Natural killer cell (primary cell): ENCODE measurements at places on chromosomes 5 and 9. TPM values are rescaled to one million over a fixed set of nuclear protein-coding genes. Genes with fewer than 3 reads are reported as not detected.

The ASTN2 gene
- 3.5 TPM for total RNA-seq

The ADAMTS2 gene
- total RNA-seq = 0.28 TPM

The SLC23A1 gene
- not detected for total RNA-seq

The ARHGEF37 gene
- total RNA-seq = not detected

DNA sequence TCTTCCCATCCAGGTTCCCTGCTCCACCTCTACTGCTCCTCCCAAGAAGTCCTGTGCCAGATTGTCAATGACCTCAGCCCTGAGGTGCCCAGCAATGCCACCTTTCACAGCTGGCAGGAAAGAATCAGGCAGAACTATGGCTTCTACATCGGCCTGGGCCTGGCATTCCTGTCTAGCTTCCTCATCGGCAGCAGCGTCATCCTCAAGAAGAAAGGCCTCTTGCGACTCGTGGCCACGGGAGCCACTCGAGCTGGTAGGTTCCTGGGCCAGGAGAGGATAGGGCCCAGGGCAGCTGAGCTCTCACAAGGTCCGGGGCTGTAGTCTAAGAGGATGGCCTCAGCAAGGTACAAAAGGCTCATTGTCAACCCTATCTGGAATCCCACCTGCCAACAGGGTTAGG, 3.1 kb downstream of the NIPAL4 start:
- no peak for DNase-seq

DNA sequence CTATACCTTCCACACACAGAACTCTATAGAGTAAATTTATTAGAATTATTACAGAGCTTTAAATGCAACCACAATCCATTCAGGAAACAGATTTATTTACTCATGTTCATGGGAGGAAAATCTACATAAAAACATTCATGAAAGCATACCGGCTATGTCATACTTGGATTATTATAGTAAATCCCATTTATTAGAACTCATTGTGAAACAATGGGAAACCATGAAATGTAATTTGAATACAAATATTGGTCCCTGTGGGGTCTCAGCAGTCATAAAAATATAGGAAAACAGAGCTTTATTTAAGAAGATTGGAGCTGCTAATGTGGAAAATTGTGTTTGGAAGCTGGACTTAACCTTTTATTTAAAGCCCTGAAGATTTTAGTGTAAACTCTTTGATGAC, 80.7 kb downstream of the HAPLN1 start:
- no peak for DNase-seq

- DNase-seq = no peak
Measured at GRCh38 chr5:33180900-33181299, 259.9 kb upstream of the TARS1 start.

DNA sequence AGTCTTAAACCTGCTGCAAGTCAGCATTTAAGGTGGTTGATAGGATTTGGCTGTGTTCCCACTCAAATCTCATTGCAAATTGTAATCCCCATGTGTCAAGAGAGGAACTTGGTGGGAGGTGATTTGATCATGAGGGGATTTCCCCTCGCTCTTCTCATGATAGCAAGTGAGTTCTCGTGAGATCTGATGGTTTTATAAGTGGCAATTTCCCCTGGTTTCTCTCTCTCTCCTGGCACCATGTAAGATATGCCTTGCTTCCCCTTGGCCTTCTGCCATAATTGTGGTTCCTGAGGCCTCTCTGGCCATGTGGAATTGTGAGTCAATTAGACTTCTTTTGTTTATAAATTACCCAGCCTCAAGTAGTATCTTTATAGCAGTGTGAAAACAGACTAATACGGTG, 84.3 kb upstream of the SMC2 start:
- DNase-seq = no peak

DNA sequence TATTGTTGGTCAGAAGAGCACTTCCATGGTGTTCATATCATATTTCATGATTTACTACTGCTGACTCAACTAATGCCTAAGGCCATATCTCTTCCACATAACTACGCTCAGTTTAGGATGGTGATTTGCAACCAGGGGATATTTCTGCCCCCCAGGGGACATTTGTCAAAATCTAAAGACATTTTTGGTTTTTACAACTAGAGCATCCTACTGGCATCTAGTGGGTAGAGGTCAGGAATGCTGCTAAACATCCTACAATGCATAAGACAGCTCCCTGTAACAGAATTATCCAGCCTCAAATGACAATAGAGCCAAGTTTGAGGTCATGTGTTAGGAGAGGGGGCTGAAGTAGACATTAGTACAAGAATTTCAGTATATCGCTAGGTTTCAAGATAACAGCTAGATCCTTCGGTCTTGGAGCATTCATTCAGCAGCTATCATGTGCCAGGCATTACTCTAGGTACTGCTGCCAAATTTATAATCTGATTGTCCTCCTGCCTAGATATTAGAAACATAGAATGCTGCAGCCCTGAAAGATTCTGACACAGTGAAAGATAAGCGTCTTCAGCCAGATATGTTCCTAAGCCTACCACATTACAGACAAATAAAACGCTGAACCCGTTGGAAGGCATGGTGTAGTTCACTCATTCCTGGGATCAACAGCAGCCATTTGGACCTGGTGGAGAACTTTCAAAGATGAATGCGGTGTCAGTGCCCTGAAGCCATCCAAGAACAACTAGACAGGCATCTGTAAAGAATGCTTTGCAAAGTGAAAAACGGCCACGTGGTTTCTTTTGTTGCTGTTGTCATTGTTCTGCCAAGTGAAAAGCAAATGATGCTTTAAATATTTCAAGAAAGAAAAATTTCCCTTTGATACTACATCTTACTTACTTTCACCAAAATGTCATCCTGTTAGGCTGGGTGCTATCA, 55.5 kb upstream of the FST start:
- DNase-seq = no peak

- no peak for DNase-seq
Measured at GRCh38 chr9:7086389-7086788, 328.6 kb downstream of the KDM4C start.

DNA sequence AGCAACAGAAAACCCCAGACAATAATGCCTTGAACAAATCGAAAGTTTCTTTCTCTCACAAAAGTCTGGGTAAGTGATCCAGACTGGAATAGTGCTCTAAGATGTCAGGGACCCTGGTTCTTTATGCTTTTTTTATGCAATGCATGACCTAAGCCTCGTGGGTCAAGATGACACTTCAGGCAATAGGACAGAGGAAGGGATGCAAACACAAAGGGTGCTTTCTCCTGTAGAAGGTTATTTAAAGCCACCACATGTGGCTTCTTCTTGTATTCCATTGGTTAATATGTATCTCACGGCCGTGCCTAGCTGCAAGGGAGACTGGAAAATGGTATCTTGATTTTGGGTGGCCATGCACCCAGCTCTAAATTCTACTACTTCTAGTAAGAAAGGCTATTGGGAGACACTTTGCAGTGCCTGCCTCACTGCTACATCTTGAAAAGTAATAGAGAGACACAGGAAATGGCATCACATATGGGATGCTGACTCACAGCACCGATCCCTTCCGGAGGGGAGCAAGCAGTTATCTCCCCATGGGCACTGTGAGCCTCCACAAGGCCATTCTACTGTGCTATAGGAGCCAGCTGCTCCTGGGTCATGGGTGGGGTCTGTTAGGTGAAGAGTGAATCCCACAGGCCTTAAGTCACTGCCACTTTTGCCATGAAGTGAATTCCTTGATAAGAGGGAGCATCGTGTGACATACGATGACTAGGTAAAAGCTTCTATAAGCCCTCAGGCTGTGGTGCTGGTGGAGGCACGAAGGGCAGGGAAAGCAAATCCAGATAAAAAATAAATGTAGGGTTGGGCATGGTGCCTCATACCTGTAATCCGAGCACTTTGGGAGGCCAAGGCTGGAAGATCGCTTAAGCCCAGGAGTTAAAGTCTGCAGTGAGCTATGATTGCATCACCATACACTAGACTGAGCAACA, 32.5 kb upstream of the RAB14 start:
- DNase-seq = no peak

DNA sequence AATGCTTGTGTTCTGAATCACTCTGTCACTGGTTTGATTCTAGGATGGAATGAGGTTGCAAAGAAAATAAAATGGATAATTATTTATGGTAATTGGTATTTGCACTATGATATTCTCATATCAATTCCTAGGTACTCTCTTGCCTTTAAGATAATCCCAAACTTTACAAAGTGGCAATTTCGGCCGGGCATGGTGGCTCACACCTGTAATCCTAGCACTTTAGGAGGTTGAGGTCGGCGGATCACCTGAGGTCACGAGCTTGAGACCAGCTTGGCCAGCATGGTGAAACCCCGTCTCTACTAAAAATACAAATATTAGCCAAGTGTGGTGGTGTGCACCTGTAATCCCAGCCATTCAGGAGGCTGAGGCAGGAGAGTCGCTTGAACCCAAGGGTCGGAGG, 1118.7 kb upstream of the C9orf72 start:
- no peak for DNase-seq

- no peak for DNase-seq
Measured at GRCh38 chr9:133119103-133119845, 1.8 kb downstream of the RALGDS start.

DNA sequence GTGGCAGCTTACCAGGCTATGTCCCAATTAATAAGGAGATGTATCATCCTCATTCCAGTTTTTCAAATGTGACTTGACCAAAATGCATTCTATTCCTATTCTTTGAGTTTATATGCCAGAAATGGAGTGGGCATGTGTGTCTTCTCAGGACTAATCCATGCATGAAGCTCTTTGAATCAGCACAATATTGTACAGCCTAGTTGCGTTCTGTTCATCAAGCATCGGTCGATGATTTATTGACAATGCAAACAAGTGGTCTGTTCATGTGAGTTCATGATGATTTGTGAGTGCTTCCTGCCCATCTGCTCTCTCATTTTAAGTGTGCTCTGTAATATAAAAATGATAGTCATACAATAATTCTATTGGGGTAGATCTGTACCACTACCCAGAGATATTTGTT, 48.3 kb downstream of the PALM2AKAP2 start:
- DNase-seq = no peak
